Skin of body (tissue), 3 donors: ENCODE measurements at places on chromosomes 16 and 17.

DNA sequence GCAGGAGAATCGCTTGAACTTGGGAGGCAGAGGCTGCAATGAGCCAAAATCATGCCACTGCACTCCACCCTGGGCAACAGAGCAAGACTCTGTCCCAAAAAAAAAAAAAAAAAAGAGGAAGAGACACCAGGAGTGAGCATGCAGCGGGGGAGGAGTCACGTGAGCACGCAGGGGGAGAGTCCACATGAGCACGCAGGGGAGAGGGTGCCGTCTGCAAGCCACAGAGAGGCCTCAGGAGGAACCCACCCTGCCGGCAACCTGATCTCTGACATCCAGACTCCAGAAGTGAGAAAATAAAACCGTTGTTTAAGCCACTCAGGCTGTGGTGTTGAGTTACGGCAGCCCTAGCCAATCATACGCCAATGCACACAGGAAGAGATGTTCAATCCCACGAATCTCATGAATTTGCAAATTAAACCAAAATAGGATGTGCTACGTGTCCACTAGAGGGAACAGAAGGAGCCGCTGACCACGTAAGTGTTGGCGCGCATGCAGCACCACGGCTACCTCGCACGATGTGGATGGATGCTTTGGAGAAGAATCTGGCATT lies 42.2 kb downstream of the CCDC57 start:
- no peak for DNase-seq

DNA sequence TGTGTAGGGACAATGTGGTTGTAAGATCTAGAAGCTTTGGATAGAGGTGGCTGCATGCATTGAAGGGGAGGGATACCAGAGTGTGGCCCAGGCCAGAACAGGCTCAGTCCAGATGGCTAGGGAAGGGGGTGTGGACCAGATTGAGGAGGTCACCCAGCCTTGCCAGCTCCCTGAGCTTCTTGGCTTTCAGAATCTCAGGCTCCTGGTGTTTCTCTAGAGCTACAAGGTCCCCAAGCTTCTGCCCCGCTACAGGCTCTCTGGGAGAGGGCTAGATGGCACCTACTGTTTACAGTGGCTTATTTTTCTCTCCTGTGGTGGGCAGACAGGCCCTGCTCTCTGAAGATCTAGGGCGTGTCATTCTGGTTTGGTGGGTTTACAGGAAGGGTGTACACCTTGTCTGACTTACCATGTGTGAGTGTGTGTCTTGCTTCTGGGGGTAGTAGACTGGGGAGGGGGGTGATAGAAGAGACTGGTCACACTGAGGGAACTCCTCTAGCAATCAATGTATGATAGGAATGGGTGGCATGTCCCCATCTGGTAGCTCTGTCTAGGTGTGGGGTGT lies 1.1 kb downstream of the RARA start:
- no peak for DNase-seq

DNA sequence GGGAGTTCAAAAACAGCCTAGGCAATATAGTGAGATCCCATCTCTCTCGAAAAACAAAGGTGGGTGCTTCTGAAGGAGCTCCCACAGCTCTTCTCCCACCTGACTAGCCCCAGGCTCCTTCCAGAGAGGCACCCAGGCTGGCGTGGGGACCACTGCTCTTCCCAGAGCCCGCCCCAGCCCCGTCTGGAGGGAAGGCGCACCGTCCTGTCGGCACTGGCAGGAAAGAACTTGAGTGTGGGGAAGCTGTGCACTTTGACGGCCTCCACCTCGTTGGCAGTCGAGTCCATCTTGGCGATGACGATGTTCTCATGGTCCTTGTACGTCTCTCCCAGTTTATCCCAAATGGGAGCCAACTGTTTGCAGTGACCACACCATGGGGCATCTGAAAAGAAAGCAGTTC lies 10.5 kb upstream of the PPP1R27 start:
- DNase-seq = no peak

GRCh38 chr16:79303959-79304387 lies 296.6 kb downstream of the MAF start:
- DNase-seq = peak; percentile 84

DNA sequence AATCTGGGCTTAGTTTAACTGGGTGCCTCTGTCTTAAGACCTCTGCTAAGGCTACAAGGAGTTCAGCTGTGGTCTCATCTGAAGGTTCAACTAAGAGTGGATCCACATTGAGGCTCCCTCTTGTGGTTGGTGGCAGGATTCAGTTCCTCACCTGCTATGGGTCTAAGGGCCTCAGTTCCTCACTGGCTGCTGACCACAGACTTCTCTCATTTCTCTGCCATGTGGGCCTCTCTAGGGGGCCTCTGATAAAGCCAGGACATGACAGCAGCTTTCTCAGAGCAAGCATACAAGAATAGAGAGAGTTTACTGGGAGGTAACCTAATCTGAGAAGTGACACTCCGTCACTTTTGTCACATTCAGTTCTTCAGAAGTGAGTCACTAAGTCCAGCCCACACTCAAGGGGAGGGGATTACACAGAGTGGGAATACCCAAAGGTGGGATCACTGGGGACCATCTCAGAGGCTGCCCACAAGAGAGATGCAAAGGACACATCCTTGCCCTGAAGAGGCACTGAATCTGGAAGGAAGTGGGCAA lies 19.2 kb upstream of the ABAT start:
- no peak for DNase-seq

DNA sequence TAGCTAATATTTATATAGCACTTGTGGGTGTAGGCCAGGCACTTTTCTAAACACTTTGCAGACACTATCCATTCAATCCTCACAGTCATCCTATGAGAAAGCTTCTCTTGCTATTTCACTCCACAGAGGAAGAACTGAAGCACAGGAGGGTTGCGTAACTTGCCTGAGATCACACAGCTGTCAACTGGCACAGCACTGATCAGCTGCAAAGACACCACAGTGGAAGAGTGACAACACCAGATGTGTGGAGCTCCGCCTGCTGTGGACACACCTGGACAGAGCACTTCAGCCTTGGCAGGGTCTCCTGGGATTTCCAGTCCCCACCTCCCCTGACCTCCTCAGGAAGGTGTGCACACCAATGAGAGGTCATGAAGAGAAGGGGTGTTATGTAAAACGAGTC lies 13.3 kb upstream of the CNEP1R1 start:
- DNase-seq = no peak

- DNase-seq = no peak
Measured at GRCh38 chr16:81581107-81581506, 136.5 kb downstream of the CMIP start.

- no peak for DNase-seq
Measured at GRCh38 chr16:79717333-79718137, 117.0 kb upstream of the MAF start.

GRCh38 chr17:76004750-76005262 lies 4.2 kb downstream of the CDK3 start:
- no peak for DNase-seq

- no peak for DNase-seq
Measured at GRCh38 chr17:15403276-15403939, 62.0 kb upstream of the TEKT3 start.

DNA sequence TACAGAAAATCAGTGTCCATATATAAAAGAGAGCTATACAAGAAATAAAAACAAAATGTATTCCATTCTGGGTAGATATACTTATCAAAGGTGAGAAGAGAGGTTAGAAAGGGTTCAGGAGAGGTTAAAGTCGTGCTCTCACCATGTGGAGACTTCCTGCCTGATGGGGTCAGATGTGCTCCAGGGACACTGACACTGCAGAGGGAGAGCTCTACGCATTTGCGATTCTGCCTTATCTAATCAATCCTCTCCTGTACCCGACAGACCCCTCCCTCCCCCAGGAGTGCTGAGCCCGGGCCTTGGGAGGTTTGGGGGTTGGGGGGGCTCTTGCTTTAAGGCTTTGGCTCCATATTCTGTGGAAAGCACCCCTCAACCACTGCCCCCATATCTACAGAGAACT lies 16.6 kb upstream of the SLC5A11 start:
- no peak for DNase-seq

DNA sequence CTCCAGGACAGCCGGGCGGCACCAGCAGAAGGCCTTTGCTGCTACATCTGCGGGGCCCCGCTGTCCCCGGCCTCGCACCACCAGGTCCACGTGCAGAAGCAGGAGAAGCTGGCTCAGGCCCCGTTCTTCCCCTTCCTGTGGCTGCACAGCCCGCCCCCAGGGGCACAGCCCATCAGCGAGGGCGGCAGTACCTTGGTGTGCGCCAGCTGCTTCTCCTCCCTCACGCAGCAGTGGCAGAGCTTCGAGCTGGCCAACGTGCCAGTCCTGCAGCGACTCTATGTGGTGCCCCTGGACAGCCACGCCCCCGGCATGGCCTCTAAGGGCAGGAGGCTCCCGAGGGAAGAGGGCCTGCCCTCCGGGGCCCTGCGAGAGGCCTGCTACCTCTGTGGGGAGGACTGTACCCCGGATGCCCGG lies 58.3 kb upstream of the CIBAR2 start:
- DNase-seq = no peak

- DNase-seq = no peak
Measured at GRCh38 chr17:41613277-41614082, 913 bp upstream of the KRT16 start.

DNA sequence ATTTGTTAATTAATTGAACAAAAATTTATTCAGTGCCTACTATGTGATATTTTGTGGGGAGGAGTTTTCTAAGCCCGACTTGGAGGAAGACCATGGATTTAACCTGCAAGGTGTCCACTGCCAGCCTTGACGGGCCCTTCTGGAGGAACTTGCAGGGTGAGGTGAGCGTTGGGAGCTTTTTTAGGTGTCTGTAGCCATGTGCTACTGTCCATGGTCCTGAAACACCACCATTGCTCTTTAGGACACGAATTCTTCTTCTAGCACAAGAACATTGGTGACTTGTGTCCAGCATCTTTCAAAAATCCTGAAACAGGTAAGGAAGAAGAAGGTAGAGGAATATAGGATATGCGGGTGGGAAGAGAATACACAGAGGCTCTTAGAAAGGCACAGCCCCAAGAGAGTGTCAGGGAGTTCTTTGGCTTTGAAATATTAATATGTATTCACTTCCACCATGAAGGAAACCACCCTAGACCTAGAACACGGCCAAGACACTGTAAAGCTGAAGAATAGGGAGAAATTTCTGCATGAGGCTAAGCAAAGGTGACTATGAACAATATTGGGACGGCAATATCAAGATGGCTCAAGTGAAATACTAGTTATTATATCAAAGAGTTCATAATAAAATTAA lies 27.9 kb upstream of the OR4D1 start:
- DNase-seq = no peak

DNA sequence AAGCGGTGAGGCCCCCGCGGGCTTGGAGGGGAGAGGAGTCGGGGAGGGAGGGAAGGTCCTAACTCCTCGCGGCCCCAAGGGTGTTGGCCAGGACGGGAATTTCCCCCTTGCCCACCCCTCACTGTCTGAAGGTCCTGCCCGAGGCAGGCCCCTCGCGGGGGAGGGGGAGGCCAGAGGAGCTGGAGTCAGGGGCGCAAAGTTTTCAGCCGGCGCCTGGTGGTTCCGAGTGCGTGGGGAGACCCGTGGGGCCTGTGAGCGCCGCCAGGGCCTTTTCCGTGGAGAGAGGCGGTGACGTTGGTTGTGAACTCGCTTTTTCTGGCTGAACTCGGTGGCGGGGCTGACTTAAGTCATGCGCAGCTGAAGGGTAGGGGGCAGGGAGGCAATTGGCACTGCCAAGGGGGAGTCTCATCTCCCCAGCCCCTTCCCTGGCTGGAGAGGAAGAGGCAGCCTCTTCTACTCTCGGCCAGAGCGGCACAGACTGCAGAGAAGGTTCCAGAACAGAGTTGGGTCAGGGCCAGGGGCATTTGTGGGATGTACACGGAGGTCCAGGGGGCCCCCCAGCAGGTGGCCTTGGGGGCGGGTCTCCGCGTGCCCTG lies 1.5 kb downstream of the CACNA1H start:
- DNase-seq = no peak

DNA sequence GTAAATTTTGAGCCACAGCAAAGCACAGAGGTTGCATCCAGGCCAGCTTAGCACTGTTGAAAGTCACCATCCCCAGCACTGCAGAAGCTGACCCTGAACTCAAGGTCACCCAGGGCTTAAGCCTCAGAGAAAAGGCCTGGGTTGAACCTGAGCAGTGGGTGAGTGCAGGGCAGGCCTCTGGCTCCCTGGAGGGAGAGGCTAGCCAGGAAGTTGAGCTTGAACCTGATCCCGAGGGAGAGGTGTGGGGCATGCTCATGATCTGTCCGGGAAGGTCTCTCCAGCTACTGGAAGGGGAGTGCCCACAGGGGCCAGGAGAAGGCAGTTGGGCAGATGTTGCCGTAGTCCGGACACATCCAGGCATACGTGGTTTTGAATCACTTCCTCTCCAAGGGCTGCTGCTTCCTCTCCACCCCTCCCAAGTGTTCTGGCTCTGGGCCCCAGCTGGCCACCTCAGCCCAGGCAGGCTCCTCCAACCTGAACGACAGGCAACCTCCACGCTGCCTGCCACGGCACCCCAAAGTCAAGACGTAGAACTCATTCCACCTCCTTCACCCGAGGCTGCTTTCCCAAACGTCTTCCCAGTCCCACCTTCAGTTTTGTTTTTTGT lies 18.4 kb downstream of the CARHSP1 start:
- no peak for DNase-seq

DNA sequence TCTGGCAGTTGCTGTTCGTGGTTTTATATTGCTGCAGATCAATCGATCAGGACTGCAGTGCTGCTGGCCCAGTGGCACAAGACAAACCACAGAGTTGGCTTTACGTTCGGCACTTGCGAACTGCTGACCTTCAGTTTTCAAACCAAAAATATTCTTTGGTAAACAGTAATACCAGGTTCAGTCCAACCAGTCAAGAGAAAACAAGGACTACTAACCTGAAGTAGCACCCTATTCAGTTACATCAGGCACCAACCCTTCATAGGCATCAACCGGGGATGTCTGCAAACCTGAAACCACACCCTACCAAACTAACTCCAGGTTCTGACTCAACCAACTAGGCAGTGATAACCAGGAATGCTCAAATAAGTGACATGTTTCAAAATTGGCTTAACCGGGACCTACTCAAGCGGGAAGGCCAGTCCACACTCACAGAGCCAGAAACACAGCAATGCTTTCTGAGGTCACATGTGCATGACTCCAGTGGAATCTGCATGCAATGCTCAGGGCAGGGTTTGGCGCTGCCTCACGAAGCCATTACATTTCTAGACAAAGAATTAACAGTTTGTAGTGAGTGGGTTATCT lies 91.1 kb downstream of the SMG6 start:
- peak; percentile 57 for DNase-seq

- no peak for DNase-seq
Measured at GRCh38 chr17:65109543-65109942, 27.6 kb upstream of the RGS9 start.

DNA sequence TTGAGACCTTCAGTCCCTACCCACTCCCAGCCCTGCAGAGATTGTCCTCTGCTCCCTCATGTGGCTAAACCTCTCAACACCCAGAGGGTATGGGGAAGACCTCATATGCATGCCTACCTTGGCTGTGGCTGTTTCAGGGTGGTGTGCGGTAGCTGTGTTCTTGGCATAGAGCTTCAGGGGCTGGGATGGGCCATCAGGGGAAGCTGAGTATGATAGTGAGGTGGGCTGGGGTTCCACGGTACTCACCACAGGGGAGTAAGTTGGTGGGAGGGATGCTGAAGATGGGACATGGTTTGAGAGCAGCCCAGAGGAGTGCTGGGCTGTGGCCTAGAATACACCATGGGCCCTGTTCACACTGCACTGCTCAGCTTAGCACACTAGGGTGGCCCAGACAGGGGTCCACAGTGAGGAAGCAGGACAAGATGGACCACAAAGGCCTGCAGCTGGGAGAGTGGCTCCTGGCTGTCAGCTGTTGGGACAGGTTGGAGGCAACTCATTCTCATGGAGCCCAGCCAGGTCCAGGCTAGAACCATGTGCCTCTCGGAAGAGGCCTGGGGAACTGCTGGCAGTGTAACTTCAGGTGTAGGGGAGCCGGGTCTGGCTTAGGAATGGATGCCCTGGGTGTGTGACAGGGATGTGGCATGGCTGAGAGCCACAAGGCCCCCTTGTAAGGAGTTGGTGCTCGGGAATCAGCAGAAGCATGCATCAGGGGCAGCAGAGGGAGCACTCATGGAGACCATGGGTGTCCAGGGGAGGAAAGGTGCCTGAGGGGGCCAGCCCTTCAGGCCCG lies 3.1 kb downstream of the MFAP4 start:
- no peak for DNase-seq
